ENCODE measurements at places on chromosomes 1 and 21.

DNA sequence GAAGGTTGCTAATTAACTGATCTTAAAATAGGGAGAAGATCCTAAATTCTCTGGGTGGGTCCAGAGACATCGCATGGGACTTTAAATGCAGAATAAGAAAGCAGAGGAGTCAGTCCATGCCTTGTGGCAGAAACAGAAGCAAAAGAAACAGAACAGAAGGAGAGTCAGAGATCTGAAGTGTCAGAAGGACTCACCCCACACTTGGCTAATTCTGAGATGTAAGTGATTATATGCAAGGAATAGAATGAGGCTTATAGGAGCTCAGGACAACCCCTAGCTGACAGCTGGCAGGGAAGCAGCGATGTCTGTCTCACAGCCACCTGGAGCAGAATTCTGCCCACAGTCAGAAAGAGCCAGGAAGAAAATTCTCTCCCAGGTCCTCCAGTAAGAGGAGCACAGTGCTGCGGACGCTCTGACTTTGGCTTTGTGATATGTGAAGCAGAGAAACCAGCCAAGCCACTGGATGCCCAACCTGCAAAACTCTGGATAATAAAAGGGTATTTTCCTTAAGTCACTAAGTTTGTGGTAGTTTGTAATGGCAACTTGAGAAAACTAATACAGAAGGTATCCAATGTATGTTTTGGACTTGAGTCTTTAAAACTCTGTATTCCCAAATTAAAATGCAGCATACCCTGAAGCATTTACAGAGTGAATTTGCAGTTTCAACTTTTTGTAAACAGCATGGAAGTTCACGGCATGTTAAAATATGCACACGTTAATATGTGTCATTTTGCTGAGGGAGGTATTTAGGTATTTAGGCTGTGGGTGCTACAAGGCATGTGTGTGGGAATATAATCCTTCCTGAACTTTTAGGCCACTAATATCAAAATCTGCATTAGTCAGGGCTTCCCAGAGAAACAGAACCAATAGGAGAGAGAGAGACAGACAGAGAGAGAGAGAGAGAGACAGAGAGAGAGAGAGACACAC is 388.5 kb downstream of the PCP4 start:
- no peak for DNase-seq

- DNase-seq = no peak
These were observed 210.2 kb upstream of the DMRTA2 start for GRCh38 chr1:50633465-50633864.

GRCh38 chr1:51578383-51579109 is 38.3 kb upstream of the OSBPL9 start:
- DNase-seq = no peak

DNA sequence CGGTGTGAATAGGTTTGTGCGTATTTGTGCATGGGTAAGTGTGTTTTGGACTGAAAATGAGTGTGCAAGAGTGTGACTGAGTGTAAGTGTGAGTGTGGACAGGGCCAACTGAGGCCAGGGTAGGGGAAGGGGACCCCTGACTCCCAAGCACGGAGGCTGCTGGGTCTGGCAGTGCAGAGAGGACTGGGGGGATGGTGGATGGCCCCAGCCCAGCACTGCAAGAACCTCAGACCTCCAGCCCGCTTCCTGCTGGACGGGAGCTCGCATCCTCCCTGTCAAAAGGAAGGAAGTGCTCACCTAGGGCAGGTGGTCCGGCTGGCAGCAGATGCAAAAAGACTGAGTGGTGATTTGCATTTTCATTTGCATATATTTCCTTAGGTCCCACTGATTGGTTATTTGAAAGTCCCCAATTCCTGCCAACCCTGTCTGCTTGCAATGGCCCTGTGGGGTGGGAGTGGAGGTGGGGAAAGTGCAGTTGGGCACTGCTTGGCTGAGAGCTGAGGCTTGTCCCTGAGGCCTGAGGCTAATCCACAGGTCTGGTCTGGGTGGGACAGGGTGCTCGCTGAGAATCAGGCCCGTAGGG is 42.8 kb upstream of the CASZ1 start:
- DNase-seq = no peak

- DNase-seq = no peak
These were observed 443.1 kb downstream of the TTLL7 start for GRCh38 chr1:83555871-83556270.

GRCh38 chr1:221774054-221774842 is 32.4 kb upstream of the DUSP10 start:
- DNase-seq = no peak

GRCh38 chr1:209807509-209807908 is 1.6 kb upstream of the IRF6 start:
- no peak for DNase-seq

- DNase-seq = no peak
These were observed 29.2 kb upstream of the PKP1 start for GRCh38 chr1:201253906-201254624.

- DNase-seq = no peak
These were observed 75.1 kb downstream of the ZSCAN20 start for GRCh38 chr1:33547576-33547975.

GRCh38 chr1:5099558-5099957 is 445.1 kb downstream of the AJAP1 start:
- DNase-seq = no peak

DNA sequence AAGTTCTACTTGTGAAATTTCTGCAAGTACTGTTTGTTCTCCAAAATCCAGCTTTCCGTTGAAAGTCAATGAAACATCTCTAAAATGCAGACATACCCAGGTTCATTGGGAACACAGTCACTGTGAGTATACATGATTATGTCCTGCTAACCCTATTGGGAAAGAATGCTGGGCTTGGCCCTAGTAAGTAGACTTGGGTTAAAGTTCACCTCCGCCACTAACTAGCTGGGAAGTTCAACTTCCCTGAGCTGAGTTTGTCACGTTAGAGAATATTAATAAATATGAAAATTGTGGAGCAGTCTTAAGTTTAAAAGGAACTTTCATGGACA is 10.5 kb upstream of the PGD start:
- no peak for DNase-seq

DNA sequence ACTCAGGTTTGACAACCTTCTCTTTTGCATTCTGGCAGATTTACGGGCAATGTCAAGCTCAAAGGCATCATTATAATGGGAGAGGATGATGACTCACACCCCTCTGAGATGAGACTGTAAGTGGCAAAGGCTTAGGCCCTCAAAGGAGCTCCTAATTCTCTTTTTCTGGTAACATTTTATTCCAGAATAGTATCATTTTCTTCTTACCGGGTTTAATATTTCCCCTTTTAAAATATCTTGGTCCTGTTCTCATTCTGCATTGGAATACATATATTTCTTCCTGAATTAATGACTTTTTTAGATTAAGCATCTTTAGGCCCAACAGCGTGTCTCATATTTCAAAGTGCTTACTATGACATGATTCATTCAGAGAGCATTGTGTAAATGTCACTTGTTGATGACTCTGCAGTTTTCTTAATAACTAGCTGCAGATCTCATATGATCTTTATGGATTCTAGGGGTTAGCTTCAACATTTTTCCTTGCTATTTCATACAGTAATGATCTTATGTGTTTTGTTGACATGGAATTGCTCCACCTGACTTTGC is 1.7 kb downstream of the PITHD1 start:
- no peak for DNase-seq

GRCh38 chr1:68429233-68429808 is 20.4 kb downstream of the RPE65 start:
- no peak for DNase-seq

DNA sequence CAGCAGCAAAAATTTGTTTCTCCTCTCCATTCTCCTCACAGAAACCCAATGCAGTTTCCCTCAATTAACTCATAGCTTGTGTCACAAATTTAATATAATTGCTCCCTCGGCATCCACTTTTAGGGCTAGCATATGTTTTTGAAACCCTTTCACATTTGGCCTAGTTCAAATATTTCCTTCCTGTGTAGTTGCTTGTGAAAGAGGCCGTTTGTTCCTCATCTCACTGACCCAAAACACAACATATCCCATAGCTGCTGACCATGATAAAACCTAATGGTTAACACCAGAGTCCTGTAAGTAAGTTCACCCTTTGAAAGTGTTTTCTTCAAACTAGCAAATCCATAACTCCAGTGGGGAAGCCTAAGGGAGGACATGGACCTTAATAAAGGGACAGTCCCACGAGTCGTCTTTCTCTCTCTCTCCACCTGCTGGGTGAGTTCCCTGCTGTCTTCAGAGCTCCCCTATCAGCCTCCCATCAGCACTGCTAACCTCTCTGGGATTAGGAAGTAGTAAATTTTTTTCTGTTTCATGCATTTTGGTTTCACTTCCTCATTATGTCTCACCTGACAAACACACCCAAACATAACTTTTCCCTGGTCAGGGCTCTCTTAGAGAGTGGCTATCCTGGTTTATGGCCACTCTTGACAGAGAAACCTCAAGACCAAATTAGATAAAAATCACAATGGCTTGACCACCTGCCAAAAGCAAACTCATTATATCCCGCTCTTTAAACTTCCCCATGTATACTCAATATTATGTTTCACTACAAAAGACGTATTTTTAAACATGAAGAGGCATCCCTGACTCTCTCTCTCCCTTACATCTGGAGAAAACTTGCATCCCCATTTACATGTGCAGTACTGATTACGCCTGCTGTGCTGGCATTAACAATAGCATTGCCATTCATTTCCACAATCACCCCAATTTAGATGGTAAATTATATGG is 177.7 kb upstream of the HP1BP3 start:
- DNase-seq = no peak

DNA sequence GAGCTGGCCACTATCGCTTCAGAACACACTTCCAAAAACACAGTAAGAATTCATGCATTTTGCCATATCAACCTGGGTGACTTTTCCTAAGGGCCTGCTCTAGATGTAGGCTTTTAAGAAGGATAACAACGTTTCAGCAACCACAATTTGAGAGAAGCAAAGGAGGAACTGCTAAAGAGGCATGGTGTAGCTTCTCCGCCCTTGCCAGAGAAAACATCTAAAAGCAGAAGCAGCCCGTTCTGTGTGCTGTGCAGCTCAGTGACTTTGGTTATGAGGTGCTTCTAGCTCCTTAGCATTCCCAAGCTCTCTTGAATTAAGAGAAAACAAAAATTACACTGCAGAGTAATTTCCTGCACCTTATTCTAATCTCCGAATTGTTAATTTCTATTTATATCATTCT is 2.7 kb downstream of the PER3 start:
- no peak for DNase-seq

DNA sequence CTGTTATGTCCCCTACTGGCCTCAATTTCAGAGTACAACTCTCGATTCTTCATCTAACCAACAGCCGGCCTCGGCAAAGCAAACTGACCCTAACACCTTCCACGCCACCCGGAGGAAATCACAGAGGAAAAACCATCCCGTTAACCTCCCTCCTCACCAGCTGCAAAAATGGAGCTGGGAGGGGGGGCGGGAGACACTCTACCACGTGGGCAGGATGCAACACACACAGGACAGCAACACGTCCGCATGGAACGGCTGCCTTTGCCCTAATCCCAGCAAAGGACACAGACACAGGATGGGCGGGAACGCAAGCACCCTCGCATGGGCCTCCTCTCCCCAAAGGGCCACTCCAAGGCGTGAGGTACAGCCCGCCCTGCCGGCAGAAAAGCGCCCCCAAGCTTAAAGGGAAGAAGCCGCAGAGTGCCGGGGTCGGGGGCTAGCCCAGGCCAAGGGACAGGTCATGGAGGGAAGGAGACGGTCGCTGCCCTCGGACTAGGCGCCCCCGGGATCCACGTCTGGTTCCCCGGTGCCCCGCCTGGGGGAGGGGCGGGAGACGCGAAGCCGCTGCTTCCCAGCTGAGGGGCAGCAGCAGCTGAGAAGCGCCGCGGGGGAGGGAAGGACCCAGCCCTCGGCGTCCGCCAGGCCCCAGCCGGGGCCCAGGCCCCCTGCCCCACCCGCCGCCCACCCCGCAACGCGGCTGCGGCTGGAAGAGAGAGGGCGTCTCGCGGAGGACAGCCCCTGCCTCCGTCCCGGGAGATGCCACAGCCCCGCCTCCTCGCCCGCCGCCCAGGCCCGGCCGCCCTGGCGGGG is 590 bp downstream of the FOXJ3 start:
- no peak for DNase-seq

GRCh38 chr1:181645171-181645570 is 161.9 kb downstream of the CACNA1E start:
- DNase-seq = no peak

DNA sequence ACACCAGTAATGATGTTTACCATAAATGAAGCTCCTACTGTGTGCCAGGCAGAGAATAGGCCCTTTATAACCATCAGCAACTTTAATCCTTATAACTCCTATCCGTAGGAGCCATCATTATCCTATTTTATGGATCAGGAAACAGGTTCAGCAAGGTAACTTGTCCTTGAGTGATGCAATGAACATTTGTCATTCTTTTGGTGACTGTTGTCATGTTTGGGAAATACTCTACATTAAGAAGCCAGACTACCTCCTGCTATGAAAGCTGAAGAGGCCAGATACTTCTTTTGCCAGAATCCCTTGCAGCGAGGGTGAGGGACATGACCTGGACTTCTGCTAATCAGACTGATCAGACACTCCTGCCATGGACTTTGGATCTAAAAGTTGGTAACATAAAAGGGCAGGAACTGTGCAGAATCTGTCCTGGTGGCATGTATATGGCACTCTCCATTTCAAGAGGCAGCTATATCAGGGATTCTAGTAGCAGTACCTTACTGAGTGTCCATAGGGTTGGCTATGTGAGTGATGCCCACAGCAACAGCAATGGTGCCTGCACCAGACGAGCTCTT is 33.1 kb upstream of the SRRM1 start:
- DNase-seq = no peak

DNA sequence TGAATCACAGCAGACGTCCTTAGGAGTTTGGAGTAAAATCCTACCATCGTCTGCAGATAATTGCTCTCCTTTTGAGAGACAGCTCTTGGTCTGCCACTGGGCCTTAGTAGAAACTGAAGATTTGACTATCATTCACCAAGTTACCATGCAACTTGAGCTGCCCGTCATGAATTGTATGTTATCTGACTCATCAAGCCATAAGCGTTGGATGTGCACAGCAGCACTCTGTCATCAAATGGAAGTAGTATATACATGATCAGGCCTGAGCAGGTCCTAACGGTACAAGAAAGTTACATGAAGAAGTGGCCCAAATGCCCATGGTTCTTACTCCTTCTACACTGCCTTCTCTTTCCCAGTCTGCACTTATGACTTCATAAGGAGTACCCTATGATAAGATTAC is 317.8 kb downstream of the GPATCH2 start:
- no peak for DNase-seq

GRCh38 chr1:7290971-7291970 is 479.8 kb upstream of the VAMP3 start:
- DNase-seq = no peak

- no peak for DNase-seq
These were observed 50.4 kb downstream of the RERE start for GRCh38 chr1:8767006-8767405.

GRCh38 chr21:39123375-39123774 is 59.9 kb downstream of the PSMG1 start:
- DNase-seq = no peak

GRCh38 chr1:182702826-182703524 is 18.6 kb upstream of the RGS8 start:
- no peak for DNase-seq

GRCh38 chr21:37799211-37800056 is 116.8 kb downstream of the KCNJ6 start:
- DNase-seq = no peak

- peak; percentile 55 for DNase-seq
These were observed 64.9 kb downstream of the TMEM53 start for GRCh38 chr1:44609412-44609767.

- DNase-seq = no peak
These were observed 23.4 kb downstream of the CELF3 start for GRCh38 chr1:151693057-151693651.

Data from ovary (tissue), 10 donors.